Stimulated activated CD4-positive, alpha-beta T cell treated with anti-CD3 and anti-CD28 coated beads, Interleukin-4, amount 100 ng/mL, for 1 hour (primary cell): ENCODE measurements at places on chromosomes 1 and 21.

DNA sequence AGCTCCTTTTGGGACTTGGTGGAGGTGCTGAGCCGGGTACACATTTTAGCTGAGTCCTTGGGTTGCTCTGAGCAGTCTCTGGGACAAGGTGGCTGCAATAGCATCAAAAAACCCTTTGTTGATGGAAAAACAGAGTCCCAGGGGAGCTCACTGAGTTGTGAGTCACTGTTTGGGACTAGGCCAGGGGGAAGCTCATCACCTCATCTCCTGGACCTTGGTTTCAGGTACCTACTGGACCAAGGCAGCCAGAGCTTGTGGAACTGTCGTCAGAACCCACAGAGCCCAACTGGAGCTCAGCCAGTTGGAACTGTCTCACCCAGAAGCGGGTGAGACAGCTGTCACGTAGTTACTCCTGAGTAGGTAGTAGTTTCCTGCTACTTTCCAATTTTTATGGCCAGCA lies 146.7 kb downstream of the HLX start:
- no peak for DNase-seq

GRCh38 chr1:10155087-10155712 lies 55.2 kb upstream of the KIF1B start:
- no peak for DNase-seq

DNA sequence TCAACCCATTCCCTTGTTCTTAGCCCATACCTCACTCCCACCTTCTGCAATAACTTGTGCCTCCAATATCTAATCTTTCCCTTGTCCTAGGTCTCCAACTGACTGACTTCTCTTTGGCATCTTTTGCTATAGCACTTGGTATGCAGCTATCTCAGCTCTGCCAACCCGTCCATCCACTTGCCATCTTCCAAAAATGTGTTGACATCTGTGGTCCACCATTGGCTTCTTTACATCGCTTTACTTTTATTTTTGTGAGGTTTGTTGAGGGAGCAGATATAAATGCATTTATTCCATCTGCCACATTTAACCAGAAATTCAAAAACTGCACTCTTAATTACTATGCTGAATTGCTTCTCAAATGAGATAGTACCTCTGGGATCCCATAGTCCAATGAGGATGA lies 24.9 kb upstream of the PSMB2 start:
- no peak for DNase-seq

DNA sequence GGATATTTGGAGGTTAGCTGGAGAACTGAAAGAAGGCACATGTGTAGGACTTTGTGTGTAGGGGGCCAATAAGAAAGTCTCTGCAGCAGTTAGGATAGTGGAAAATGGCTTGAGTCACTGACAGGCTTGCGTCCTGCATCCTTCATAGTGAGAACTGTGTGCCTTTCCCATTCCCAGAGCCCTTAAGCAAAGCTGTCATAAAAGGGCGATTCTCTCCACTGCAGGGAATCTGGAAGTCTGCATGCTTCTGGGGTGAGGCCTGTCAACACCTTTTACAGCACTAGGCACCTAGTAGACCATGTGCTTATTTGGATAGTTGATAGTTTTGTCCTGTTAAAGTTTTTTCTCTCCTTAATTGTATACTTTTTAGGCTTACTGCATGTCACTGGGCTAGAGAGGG lies 39.4 kb upstream of the MACF1 start:
- no peak for DNase-seq

DNA sequence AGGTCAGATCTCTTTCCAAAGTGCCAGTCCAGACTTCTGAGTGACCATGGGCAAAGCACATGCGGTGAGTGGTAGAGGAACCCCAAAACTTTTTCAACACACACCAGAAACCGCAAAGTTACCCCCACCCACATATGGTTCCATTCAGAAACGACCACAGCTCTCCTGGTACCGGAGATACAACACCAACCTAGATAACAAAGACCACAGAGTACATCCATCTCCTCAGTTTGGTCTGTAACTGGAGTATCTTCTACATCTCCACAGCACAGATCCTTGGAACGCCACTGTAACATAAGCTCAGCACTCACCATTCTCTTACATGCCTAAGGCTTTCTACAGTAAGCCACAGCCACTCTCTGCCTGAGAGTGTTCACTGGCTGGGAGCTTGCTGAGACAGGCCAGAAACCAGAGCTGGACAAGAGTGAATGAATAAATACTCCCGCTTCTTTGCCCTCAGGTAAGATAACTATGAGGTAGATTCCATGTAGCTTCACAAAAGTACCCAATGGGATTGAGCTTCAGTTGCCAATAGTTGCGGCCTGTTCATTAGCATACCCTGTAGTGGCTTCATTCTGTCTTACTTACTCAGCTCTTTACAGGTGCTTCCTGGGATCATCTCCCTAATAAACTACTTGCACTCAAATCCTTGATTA lies 81.8 kb downstream of the SMYD3 start:
- no peak for DNase-seq

DNA sequence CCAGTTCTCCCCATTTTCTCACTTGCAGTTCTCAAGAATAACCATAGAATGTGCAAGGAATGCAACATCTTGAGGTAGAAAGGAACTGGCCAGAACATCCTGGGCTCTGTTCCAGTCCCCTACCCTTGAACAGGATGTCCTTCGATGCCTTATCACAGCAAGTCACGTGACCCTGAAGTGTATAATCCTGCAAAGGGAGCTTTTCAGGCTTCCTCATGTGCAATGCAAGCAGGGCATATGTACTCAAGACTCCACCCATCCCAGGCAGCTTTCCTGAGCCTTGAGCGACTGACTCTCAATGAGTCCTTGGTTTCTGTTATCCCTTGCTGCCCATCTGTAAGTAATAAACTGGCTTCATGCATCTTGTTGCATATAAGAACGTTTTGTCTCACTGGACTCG lies 311.0 kb downstream of the MRPL39 start:
- DNase-seq, result no peak

GRCh38 chr1:99619583-99619982 lies 26.3 kb upstream of the PALMD start:
- DNase-seq, result no peak

DNA sequence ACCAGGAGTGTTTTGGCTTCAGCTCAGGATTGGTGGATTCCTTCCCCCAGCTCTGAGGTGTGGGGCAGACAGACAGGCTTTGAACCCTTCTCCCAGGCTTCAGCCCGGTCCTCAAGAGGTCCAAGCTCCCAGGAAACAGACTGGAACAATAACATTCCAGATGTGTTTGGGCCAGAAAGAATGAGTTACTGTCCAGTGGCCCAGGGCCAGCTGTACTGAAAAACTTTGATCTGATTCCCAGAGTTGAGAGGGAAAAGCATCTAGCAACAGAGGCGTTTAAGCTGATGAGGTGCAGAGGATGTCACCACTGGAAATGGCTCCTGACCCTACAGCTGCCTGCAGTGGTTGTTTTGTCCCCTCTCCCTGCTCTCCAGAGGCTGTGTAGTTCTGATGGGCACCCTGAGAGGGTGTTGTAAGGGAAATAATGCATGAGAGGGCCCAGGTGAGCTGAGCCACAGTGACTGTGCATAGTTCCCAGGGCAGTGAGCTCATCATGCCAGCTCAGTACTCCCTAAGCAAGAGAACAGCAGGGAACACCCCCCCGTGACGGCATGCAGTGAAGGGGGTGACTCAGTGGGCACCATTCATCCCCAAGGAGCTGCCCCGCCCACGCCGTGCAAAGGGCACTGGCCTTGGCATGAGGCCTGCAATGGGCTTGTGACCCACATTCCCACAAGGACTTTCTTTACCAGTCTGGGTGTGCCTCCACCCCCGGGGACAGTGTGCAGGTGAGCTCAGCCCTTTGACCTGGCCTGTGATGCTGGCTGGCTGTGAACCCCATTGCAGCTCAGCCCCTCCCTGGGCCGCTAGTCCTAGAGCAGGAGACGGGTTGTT lies 13.8 kb upstream of the SFN start:
- no peak for DNase-seq

GRCh38 chr1:204524986-204525385 lies 8.8 kb downstream of the MDM4 start:
- DNase-seq, result no peak

DNA sequence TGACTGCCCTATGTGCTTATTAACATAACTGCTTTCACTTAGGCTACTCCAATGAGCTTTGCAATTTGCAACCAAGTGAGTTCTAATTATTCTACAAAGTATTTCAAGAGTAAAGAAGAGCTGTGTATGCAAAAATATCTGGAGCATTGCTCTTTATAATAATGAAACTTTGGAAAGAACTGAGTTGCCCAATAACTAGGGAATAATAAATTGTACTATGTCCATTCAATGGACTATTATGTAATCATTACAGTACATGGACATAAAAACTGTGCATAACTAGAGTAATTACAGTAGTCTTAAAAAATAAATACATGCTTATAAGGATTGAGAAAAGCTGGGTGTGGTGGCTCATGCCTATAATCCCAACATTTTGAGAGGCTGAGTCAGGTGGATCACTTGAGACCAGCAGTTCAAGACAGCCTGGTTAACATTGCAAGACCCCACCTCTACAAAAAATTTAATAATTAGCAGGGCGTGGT lies 70.3 kb upstream of the JAK1 start:
- DNase-seq, result no peak

- no peak for DNase-seq
These were observed 13.9 kb downstream of the S1PR1 start for GRCh38 chr1:101250656-101251272.

GRCh38 chr1:191592039-191592438 lies 566.2 kb upstream of the RGS18 start:
- no peak for DNase-seq

DNA sequence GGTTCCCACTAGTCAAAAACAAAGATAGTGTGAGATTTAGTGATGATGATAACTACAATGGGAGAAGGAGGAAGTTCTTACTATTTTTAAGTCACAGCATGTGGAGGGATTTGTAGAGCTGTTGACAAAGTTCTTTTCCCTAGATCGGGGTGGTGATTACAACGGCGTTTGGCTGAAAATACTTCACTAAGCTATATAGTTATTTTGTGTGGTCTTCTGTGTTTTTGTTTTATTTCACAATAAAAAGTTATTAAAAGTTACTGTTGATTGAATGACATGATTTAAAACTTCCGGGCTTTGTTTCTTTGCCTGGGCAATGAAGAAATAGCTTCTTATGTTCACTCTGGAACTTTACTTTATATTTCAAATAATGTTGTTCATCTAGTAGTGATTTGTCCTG lies 47.3 kb upstream of the SSX2IP start:
- DNase-seq, result no peak

DNA sequence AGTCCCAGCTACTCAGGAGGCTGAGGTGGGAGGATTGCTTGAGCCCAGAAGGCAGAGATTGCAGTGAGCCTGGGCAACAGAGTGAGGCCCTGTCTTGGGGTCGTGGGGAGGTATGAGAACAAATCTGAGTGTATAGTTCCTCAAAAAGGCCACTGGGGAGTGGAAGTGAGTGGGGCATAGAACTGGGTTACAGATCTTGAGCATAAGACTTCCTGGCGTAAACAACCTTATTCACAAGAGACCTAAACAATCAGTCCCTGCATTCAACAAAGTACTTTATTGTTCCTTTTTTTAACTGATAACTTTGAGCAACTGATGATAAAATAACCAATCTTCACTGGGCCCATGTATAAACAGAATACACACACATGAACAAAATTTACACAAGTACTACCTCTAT lies 72.7 kb upstream of the MUTYH start:
- no peak for DNase-seq

DNA sequence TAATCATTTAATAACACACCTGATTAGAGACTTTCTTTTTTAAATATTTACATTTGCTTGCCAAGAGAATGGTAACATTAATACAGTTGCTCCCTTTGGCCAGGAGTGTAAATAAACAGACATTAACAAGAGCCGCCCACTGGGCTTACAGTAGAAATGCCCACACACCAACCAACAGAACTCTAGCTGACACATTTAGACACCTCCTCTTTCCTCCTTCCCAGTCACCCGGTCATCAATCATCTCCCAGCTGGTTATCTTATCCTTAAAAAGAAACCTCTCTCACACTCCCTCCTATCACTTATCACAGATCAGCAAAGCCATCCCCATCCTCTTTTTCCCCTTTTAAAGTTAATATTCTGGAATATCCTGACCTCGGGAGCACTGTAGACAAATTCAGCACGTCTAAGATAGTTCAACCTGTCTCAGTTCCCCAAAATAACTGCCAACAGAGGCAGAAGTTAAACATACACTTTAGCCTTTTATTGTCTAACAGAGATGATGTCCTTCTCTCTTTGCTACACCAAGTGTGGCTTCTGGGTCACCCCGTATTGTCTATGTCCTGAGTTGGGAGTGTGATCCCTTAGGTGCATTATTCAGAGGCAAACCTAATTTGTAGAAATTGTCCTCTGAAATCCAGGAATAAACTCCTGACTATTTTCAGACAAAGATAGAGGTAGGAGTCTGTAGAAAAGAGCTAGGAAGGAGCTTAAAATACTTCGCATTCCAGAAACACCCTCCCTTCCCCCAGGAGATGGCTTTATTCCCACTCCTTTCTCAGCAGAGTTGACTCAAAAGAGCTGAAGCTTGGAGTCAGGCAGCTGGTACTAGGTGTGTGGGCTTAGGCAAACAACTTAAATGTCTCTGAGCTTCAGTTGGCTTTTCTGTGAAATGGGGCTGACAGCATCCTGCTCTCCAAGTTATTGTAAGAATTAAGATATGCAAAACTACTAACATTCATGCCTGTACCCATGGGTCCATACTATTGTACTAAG lies 8.8 kb downstream of the MYCL start:
- DNase-seq, result no peak

DNA sequence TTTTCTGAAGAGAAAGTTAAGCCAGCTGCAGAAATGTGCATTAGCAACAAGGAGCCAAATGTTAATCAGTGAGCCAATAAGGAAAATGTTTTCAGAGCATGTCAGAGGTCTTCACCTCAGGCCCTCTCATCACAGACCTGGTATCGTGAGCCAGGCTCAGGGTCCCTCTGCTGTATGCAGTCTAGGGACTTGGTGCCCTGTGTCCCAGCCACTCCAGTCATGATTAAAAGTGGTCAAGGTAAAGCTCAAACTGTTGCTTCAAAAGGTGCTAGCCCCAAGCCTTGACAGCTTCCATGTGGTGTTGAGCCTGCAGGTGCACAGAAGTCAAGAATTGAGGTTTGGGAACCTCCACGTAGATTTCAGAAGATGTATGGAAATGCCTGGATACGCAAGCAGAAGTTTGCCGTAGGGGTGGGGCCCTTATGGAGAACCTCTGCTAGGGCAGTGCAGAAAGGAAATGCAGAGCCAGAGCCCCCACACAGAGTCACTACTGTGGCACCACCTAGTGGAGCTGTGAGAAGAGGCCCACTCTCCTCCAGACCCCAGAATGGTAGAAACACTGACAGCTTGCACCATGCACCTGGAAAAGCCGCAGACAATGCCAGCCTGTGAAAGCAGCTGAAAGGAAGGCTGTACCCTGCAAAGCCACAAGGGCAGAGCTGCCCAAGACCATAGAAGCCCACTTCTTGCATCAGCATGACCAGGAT lies 1128.7 kb downstream of the AMY1C start:
- DNase-seq, result no peak

GRCh38 chr1:234604495-234605398 lies 5.2 kb downstream of the IRF2BP2 start:
- no peak for DNase-seq

GRCh38 chr1:168419736-168420135 lies 124.1 kb downstream of the XCL2 start:
- DNase-seq, result no peak

- DNase-seq, result no peak
These were observed 1447.8 kb upstream of the PRMT6 start for GRCh38 chr1:105608713-105609112.

GRCh38 chr1:212819726-212820125 lies 27.7 kb downstream of the SPATA45 start:
- no peak for DNase-seq

- peak; percentile 36 for DNase-seq
These were observed 6.8 kb downstream of the ARID1A start for GRCh38 chr1:26702680-26703038.

- no peak for DNase-seq
These were observed 5.7 kb downstream of the THEMIS2 start for GRCh38 chr1:27878039-27878438.

GRCh38 chr1:17276568-17276967 lies 27.7 kb downstream of the PADI3 start:
- no peak for DNase-seq
